ENCODE measurements at places on chromosomes 7 and 10.

GRCh38 chr7:24827589-24827988, 70.3 kb upstream of the GSDME start:
- no peak for DNase-seq

DNA sequence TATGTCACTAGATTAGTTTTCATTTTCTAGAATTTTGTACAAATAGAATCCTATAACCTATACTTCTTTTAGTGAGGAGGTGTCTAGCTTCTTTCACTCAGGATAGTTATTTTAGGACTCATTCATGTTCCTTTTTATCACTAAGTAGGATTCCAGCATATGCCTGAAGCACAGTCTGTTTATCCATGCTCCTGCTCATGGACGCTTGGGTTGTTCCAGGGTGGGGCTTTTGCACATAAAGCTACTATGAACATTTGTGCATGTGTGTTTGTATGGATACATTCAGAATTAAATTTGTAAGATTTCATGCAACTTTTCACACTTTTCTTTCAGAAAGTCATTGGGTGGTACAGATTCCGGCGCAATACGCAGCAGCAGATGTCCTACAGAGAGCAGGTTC, 24.6 kb downstream of the ABRAXAS2 start:
- no peak for DNase-seq

DNA sequence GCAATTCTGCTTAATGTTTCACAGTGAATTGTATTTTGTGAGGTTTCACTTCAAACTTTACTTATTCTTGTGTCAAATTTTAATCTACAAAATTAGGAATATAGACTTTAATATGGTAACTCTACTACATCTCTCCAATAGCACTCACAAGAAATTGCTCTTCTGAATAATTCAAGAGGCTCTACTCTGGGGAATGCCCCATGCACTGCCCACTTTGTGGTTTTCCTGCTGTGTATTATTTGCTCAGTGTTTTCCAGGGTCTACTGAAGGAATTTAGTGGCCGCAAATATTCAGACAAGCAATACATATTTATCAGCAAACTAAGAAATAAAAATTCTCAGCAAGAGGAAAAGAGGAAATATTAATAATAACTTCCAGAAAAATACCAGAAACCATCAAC, 611.4 kb downstream of the TNS3 start:
- DNase-seq = no peak

- no peak for DNase-seq
Observed at GRCh38 chr7:131068604-131069021, 259.1 kb upstream of the MKLN1 start.

- no peak for DNase-seq
Observed at GRCh38 chr10:126496771-126497545, 108.7 kb upstream of the ADAM12 start.

- no peak for DNase-seq
Observed at GRCh38 chr7:101633511-101633910, 4.4 kb upstream of the MYL10 start.

GRCh38 chr10:74165530-74165901, 14.5 kb downstream of the ADK start:
- no peak for DNase-seq

DNA sequence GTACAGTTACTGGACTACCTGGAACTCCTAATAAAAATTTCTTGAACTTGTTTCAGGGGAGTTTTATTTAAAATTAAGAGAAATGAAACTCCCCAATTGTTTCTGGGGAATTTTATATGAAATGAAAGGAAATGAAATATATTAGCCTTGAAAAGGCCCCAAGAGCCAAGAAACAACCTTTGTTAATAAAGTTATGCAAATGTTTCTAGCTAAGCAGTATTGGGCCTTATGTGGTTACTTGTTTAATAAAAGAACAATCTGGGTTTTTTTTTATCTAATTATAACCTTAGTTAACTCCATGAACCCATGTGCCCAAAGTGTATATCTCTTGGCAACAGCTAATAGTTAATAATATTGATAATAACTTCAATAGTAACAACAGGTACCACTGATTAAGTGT, 222.8 kb downstream of the EXOC4 start:
- DNase-seq = no peak

DNA sequence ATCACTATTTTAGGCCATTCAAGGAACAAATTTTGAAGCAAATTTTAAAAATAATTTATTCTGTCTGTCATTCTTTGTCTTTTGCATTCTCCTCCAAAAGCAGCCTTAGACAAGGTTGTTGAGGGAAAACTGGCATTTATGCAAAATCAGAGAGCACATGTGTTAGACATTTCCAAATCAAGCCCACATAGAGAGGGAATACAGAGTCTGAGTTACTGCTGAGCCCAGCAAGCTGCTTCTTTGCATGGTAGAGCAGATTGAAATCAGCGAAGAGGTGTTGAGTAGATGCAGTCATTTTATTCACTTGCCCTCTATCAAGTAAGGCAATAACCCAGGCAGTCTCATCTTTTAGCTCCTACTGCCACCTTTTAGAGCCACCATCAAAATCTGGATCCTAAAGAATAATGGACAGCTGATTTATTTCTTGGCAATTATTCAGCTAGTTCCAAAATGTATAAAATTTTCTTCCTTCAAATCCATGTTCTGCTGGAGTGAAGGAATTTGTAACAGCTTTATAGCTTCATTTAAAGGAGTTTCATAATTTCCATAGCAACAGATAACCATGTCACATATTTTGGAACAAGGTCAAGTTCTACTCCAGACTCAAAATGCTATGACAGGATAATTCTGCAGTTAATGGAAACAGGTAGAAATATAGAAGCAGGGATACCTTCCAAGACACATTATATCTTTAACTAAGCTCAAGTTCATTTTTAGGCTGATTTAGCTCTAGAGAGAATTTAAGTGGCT, 7.3 kb upstream of the PCDH15 start:
- no peak for DNase-seq

DNA sequence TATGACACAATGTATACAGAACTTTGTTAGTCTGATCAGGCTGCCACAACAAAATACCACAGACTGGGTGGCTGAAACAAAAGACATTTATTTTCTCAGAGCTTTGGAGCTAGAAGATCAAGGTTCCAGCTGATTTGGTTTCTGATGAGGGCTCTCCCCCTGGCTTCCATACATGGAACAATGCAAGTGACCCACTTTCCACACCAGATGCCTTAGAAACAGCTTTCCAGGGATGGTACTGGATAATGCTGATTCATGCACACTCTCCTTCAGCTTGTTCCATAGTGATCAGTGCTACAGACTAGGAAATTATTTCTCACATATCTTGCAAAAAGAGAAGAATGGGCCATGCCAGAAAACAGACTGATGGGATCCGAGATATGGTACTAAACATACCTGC, 1274.9 kb upstream of the SORCS1 start:
- DNase-seq = no peak

GRCh38 chr7:155377838-155378579, 79.9 kb upstream of the EN2 start:
- DNase-seq = no peak

- no peak for DNase-seq
Observed at GRCh38 chr7:103292122-103292521, 5.1 kb upstream of the PMPCB start.

DNA sequence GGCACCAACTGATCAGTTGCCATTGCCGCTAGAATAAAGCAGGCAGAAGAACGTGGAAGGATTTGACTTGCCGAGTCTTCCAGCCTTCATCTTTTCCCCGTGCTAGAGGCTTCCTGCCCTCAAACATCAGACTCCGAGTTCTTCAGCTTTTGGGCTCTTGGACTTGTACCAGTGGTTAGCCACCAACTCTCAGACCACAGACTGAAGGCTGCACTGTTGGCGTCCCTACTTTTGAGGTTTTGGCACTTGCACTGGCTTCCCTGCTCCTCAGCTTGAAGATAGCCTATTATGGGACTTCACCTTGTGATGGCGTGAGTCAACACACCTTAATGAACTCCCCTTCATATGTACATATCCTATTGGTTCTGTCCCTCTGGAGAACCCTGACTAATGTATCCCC, 57.3 kb upstream of the KCND2 start:
- DNase-seq = no peak

GRCh38 chr10:23106331-23107072, 11.1 kb downstream of the MSRB2 start:
- DNase-seq = no peak

- DNase-seq = no peak
Observed at GRCh38 chr7:156522801-156523200, 117.8 kb upstream of the RNF32 start.

GRCh38 chr10:92413519-92413918, 122.6 kb downstream of the MARCHF5 start:
- DNase-seq = no peak

- no peak for DNase-seq
Observed at GRCh38 chr10:113736576-113736975, 14.9 kb upstream of the PLEKHS1 start.

DNA sequence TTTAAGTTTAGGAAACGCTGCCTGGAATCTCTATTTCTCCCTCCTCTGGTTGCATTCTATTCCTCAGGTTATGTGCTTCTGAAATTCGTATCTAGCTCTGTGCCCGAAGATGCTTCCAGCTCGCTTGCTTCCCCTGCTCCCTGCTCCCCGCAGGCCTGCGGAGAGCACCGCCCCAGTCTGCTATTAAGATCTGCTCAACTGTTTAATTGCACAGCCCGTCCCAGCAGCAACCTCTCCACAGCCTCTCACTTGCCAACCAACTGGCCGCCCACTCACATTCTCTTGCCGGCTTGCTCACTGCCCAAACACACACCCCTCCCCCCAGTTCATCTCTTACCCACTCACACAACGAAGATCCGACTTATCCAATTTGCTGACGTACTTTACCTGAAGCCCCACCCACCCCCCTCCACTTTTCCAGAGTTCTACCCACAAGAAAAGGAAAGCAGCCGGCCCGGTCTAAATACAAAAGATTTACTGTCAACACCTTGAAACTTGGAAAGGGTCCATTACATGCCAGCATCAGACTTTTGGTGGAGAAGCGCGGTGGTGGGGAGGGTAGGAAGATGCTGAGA, 167.3 kb upstream of the KLF14 start:
- no peak for DNase-seq

GRCh38 chr7:87414794-87415188, 60.7 kb downstream of the ABCB4 start:
- DNase-seq = no peak

- DNase-seq = peak; percentile 39
Observed at GRCh38 chr7:74544706-74545469, 91.2 kb downstream of the GTF2IRD1 start.

DNA sequence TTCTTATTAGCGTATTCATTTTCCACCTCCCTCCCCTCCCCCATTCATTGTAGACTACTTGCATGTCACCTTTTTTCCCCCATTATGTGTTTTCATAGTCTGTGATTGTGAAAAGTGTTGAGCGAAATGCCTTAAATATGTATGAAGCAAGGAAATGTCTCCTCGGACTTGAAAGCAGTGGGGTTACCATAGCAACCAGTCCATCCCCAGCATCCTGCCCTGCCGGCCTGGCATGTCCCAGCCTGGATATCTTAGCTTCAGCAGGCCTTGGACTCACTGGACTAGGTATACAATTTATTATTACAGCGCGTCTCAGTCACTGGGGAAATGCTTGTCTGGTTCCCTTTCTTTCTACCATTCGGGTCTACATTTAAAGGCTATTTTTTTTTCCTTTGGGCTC, 283.6 kb downstream of the BICC1 start:
- no peak for DNase-seq

GRCh38 chr10:98332623-98333269, 64.8 kb upstream of the LOXL4 start:
- no peak for DNase-seq

- DNase-seq = no peak
Observed at GRCh38 chr10:113788604-113789083, 37.2 kb downstream of the PLEKHS1 start.
